ENCODE measurements at places on chromosomes 1 and 21.
A peak's percentile ranks its signal among the peaks of the same experiment; 100 is the strongest.

GRCh38 chr1:83024251-83024767 is 974.6 kb downstream of the TTLL7 start:
- DNase-seq, result no peak

GRCh38 chr1:180787628-180788307 is 124.9 kb upstream of the KIAA1614 start:
- DNase-seq, result no peak

DNA sequence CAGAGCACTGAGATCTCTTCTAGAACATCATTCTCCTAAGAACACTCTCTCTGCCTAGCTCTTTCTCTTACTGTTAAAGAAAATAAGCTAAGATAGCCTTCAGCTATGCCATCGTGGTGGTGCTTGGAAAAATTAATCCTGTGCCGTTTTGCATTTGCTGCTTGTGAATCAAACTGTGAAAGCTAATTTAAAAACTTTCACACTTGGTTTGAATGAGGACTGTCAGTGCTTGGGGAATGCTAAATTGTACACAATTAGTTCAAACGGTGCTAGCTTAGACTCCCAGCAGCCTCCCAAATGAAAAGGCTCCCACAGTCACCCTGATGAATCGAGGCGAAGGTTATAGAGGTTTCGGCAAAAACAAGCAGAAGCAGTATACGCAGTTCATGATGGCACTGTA is 79.6 kb downstream of the DAB1 start:
- no peak for DNase-seq

DNA sequence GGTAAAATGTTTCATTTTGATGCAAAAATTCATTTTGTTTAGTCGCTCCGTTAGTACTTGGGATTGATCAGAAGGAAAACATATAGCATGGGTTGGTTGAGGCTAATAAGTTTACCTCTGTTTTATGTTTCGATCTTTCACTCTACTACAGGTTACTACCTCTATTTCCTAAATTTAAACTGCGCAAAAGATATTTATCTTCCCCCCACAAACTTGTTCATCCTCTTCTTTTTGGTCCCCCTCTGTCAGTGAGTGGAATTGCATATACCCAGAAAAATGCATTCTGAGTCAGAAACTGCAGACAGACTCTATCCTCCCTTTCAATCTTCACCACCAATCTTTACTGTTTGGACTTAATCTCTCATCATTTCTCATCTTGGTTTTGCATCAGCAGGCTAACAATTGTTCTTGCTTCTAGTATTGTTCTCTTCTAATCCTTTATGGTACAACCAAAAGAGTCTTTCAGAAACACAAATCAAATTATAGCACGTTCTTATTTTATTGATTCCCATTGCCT is 316.0 kb upstream of the ADGRL4 start:
- no peak for DNase-seq

DNA sequence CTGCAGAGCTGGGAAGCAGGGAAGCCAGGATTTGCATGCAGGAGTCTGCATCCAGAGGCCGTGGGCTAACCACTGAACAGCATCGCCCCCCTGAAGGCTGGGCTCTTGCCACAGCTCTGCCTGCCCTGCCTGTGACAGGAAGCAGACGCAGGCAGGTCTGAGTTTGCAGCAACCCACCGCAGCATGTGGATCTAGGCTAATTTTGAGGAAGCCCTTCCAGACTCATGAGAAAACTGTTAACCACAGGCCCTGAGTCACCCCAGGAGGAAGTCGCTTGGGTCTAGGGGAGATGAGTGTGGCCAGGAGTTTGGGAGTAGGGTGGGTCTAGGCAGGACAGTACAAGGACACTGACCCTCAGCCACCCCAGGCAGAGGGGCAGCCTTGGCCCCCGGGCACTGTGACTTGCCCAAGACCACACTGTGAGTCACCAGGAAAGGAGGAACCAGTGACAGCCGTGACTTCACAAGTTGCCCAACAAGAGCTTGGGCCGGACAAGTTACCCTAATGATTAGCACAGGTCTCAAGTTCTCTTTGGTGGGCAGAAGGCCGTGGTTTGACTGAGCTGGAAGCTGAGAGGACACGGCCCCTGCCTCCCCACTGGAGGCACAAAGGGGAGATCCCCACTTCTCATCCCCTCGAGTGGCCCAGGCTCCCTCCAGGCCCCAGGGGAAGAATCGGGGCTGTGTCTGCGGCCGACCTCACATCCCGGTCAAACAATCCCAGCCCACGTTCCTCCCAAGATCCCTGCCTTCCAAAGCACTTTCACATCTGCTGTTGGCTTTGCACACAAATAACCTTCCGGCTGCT is 826 bp downstream of the LAPTM5 start:
- DNase-seq, result peak; percentile 98

DNA sequence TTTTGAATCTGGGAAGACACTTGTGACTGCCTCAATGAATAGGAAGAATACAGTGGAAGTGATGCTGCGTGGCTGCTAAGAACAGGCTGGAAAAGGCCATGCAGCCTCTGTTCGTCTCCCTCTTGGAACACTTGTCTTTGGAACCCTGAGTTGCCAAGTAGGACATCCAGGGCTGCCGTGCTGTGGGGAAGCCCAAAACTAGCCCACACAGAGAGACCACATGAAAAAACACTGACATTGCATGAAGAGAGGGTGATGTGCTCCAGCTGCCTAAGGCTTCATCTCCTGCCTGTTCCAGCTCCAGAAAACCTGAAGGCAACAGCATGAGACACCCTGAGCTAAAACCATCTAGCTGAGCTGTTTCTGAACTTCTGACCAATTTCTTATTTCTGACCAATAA is 61.1 kb upstream of the GNG4 start:
- no peak for DNase-seq

DNA sequence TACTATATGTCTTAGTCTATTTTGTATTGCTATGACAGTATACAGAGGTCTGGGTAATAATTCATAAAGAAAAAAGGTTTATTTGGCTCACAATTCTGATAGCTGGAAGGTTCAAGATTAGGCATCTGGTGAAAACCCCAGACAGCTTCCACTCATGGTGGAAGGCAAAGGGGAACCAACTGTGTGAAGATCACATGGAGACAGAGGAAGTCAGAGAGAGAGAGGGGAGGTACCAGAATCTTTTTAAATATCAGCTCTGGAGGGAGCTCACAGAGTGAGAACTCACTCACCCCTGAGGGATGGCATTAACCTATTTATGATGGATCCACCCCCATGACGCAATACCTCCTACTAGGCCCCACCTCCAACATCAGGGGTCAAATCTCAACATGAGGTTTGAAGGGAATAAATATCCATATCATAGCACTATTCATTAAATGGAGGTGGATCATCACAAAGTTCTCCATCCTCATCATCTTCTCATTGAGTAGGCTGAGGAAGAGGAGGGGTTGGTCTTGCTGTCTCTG is 290.5 kb downstream of the DSCAM start:
- DNase-seq, result peak; percentile 1

DNA sequence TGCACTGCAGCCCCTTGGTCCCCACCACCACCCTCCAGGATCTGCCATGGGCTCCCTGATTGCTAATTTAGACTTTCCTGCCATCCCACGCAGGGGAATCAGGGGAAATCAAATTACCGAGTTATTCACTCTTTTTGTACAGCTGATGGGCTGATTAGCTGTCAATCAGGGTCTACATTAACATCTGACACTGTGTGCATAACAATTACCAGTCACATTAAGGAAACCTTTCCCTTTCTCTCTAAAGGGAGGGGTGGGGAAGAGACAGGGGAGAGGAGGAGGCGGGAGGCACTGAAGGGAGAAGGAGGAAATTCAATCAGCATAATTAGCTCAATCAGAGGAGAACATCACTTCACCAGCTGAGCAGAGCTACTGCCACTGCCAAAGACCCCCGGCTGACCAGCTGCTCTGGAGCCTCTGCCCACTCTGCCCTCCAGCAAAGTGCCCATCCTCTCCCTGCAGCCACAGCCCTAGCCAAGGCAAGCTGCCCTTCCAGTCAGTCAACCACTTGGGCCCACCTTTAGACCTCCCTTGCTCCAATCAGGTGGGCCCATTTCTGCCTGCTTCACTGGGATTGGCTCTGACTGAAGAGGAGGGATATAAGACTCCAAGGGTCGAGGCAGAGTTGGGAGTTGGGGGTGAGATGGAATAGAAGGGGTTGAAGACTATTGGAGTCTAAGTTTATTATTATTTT is 199.3 kb upstream of the ZC3H12A start:
- peak; percentile 2 for DNase-seq

DNA sequence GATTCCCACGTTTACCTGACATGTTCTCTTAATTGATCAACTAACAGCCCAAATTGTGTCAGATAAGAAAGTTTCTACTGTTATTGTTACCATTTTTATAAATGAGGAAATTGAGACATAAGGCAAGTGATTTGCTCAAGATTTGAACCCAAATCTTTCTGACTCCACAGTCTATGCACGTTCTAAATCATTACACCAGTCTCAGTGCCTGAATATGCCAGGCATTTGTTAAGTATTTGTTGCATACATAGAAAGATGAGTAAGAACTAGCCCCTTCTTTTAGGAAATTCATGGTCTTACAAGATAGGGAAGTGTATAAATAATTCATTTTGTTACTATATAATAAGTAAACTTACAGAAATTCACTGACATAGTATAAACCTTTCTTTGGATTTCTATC is 7.1 kb upstream of the CD101 start:
- DNase-seq, result no peak

- no peak for DNase-seq
Observed at GRCh38 chr21:44548381-44548780, 2.9 kb downstream of the KRTAP10-2 start.

- no peak for DNase-seq
Observed at GRCh38 chr1:74222701-74223100, 12.5 kb upstream of the TNNI3K start.

DNA sequence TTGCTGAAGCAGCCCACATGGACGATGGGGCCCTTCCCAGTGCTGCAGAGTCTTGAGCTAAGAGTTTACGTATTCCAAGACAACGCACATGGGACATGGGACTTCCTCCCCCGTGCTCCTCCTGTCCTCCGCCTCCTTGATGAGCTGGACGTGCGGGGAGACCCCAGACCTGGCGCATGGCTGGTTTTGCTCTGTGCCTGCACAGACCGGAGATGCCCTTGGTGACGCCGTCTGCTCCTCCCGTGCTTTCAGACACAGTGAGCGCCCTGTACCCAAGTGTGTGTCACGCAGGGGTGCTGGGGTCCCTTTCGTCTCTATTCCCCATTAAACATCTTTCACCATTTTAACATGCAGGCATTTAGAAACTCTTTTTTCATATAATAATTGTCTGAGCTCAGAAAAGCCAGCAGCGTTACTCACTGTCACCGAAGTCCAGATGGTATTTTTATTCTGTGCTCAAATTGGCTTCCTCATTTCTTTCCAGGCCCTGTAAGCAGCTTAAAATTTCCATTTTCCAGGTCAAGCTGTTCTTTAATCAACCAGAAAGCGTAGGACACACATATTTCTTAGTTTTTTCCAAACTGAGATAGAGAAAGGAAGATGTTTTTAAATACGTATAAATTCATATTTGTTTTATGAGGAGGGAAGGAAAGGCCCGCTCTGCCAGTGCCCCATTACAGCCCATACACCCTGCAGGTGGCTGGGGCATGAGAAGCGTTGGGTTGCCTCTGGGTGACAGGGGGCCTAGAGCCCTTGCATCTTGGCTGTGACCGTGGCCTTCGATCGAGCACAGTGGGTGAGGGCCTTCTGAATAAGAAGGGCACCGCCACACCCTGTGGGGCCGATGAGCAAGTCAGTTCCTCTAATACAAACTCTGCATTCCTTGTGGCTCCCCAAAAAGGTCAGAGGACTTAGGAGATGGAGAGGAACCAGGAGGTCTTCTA is 17.9 kb upstream of the ZBTB21 start:
- peak; percentile 27 for DNase-seq

GRCh38 chr1:197092491-197093023 is 25.5 kb upstream of the F13B start:
- no peak for DNase-seq

DNA sequence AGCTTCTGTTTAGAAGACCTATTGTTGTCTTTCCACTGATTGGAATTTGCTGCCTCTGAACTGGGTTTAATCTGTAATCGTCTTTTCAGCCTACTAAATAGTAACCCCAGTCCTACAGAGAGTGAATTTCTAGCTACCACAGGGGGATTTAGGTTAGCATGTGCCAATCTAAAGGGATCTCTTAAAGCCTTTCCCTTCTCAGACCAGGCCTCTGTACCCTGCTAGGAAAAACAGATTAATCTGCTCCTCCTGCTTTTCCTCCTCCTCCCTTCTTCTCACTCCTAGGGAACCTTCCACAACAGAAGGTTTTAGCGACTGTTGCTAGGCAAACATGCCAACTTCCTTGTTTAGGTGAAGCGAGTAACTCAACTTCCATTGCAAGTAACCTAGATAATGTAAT is 1.3 kb upstream of the RC3H1 start:
- peak; percentile 65 for DNase-seq

DNA sequence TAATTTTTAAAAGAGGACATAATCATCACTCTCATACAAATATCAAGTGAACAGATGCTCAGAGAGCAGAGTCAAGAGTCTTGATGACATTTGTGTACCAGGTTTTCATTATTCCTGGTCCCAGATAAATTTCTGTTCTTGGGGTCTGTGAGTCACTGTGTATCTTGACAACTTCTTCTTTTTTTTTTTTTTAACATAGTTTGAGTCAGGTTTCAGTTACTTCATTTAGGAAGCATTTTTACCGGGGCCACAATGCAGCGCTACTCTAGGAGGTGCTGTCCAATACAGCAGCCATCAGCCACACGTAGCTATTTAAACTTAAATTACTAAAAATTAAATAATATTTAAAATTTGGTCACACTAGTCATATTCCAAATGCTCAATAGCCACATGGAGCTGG is 188.1 kb upstream of the SAMSN1 start:
- DNase-seq, result peak; percentile 70

DNA sequence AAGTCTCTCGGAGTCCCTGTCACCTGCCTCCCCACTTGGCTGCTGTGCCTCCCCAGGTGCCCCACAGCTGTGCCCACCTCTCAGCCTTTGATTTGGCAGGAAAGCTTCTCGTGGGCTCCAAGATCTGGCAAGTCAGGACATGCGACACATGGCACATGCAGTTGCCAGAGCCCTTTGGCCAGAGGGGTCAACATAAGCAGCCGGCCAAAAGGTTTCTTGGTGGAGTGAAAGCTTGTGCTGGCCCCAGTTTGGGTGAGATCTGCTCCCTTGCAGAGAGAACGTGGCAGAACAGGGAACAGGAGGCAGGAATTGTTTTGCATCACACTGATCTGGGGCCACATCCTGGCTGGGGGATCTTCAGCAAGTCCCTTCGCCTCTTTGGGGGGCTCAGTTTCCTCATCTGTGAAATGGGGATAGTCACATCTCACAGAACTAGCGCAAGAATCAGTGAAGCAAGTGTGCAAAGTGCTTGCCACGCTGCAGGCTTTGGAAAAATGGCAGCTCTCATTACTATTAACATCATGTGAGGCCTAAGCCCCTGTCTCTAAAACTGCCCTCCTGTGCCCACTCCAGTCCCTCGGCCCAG is 232.6 kb downstream of the TRABD2B start:
- no peak for DNase-seq

GRCh38 chr1:45792744-45793143 is 10.7 kb upstream of the MAST2 start:
- DNase-seq, result no peak
